ENCODE measurements at places on chromosomes 4 and X. TPM values are rescaled to one million over a fixed set of nuclear protein-coding genes. Genes with fewer than 3 reads are reported as not detected.

Gene HNRNPH2
- 27.8 TPM for total RNA-seq

DNA sequence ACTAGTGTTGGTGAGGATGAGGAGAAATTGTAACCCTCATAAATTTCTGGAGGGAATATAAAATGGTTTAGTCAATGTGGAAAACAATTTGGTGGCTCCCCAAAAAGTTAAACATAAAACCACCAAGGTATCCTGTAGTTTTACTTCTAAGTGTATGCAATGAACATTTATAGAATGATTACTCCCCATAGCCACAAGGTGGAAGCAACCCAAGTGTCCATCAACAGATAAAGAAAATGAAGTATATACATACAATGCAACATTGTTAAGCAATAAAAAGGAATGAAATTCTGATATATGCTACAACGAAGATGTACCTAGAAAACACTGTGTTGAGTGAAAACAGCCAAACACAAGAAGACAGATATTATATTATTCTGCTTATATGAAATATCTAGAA, 569.1 kb upstream of the GRID2 start:
- no peak for DNase-seq

- DNase-seq: no peak
Observed at GRCh38 chr4:33746979-33747378, 2497.3 kb downstream of the ARAP2 start.

- no peak for DNase-seq
Observed at GRCh38 chr4:180285796-180286195, 1957.4 kb upstream of the TENM3 start.

- no peak for DNase-seq
Observed at GRCh38 chr4:149719357-149719756, 96.3 kb downstream of the IQCM start.

GRCh38 chr4:150348079-150348478, 233.9 kb upstream of the MAB21L2 start:
- no peak for DNase-seq

Data from activated naive CD4-positive, alpha-beta T cell treated with anti-CD3 and anti-CD28 coated beads, Interleukin-2, amount 50 U/mL, for 72 hours (primary cell).